LoVo (cell line): ENCODE measurements at places on chromosomes 1 and 21.
A peak's percentile ranks its signal among the peaks of the same experiment; 100 is the strongest.

- no peak for DNase-seq
Measured at GRCh38 chr1:25338986-25339385, 852 bp downstream of the TMEM50A start.

GRCh38 chr1:221816899-221817298, 75.0 kb upstream of the DUSP10 start:
- DNase-seq: no peak

DNA sequence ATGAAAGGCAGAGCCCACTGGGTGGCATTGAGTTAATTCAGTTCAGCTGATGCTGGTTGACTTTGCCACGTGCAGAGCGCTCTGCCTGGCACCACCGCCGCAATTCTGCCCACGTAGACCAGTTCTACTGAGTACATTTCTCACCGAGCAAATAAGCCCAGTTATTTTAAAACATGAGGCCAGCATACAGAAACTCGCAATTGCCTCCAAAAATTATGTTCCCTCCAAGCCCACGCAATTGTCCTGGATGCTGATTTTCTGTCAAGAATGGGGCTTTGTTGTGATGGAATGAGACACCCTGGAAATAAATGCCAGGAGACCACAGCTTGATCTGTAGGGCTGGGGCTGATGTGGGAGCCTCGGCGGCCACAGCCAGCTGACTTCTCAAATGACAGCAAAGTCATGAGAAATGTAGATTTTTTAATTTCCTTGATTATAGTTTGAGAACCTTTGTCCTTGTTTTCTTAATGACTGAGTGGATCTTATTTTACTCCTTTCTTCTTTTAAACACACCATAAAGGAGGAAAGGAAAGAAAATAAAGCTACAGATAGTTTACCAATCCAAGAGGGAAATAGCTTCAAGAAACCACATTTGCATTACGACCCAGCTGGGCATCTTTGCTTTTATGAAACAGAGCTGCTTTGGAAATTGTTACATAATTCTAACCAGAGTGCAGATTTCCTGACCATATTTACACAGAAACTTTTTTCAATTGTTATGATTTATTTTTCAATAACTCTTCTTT, 11.6 kb upstream of the PARP1 start:
- no peak for DNase-seq

DNA sequence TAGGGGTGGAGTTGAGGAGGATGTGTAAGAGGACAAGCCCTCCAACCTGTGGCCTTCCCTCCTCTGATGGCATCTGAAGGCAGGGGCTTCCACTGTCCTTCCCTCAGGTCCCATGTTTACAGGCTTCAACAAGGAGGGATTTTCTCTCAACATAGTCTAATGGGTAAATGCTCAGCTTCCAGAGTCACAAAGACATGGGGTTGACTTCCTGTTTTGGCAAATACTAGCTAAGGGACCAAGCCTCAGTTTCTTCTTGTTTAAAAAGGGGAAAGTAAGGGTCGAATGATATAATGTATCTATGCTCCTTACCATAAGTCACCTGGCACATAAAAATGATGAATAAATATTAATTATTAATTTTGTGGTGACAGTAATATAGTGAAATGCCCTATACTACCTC, 3.1 kb downstream of the SV2A start:
- DNase-seq: no peak

DNA sequence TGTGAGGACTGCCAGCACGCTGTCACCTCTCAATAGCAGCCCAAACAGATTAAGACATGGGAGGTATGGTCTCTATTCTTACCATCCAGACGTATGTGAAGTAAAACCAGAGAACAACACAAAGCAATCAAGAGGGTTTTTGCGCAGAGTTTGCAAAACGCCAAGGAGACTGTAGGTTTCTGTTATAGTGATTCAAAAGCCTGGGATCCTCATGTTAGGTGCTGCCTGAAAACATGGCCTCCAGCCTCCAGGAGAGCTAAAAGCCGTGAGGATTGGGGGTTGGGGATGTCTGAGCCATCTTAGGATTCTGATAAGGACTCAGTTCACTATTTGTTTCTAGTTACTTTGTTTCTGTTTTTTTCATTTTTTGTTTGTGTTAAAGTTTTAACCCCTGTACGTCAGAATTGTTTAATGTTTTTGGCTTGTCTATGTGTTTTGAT, 4.2 kb upstream of the CCT8 start:
- DNase-seq: peak; percentile 41

GRCh38 chr1:61389926-61390845, 307.8 kb downstream of the NFIA start:
- no peak for DNase-seq

GRCh38 chr1:27361553-27361952, 5.2 kb downstream of the MAP3K6 start:
- no peak for DNase-seq

- no peak for DNase-seq
Measured at GRCh38 chr1:94042388-94042787, 78.6 kb downstream of the ABCA4 start.

GRCh38 chr1:185556561-185556960, 177.6 kb upstream of the HMCN1 start:
- no peak for DNase-seq

DNA sequence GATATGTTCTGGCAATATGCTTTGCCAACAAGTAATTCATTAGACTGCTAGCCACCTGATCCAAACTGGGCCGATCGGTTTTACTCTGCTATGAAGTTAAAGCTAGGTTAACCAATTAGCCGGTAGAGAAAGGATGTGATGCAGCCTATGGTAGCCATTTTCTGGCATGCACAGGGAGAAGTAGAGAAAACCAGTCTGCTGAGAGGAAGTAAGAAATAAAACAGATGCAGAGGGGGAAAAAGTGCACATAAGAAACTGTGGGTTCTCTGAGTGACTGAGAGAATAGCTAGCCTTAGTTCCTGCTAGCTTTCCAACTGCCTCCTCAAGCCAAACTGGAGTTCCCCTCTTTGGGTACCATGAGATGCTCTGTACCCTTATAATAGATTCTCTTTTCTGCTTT, 52.8 kb downstream of the ARID4B start:
- DNase-seq: no peak

GRCh38 chr1:25873120-25873519, 2.4 kb downstream of the PAQR7 start:
- no peak for DNase-seq

- DNase-seq: no peak
Measured at GRCh38 chr1:52506349-52506748, 46.5 kb downstream of the TUT4 start.

GRCh38 chr1:45923343-45923742, 119.9 kb downstream of the MAST2 start:
- DNase-seq: no peak

GRCh38 chr1:233668725-233669294, 54.9 kb downstream of the KCNK1 start:
- DNase-seq: peak; percentile 89

DNA sequence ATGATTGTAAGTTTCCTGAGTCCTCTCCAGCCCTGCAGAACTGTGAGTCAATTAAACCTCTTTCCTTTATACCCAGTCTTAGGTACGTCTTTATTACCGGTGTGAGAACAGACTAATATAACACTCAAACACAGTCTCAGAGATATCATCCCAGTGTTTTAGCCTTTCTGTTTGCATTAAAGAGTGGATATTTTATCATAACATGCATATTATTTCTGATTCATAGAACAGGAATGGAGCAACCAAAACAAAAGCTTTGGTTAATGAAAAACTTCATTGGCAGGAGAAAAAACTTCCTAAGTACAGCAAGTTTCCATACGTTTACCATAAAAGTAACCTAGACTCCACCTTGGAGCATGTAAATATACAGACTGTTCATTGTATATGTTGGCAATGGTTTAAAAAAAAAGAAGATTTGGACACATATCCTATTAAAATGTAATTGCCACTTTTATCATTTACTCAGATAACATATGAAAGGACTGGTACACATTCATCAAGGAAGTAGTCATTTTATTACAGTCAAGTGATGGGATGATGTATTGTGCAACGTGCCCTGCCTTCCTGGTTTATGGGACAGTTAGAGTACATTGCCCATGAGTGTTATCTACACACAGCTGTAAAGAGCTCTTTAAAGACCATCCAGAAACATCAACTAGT, 144.8 kb downstream of the ETS2 start:
- peak; percentile 87 for DNase-seq

GRCh38 chr1:156920233-156921052, at the start of gene LRRC71:
TSS of gene LRRC71 (plus strand) at chr1:156920632. CDS start at chr1:156920804, 172 bp downstream.
- peak; percentile 58 for DNase-seq

DNA sequence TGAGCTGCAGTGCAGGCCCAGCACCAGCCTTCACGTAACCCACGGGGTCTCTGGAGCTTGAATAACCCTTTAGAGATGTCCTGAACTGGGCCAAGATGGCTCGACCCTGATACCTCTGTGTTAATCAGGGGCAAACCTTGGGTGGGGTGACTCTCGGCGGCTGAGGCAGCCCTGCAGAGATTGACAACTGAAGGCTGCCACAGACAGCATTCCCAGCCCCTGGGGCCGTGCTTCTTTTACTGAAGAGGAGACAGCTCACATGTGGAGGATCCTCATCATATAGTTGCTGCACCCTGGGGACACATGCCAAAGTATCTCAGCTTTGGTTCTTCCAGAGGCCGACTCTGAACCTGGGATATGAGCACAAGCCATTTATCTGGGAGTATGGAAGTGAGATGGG, 57.3 kb upstream of the PTGFRN start:
- no peak for DNase-seq

GRCh38 chr1:67347688-67348472, 40.2 kb downstream of the IL12RB2 start:
- peak; percentile 50 for DNase-seq

DNA sequence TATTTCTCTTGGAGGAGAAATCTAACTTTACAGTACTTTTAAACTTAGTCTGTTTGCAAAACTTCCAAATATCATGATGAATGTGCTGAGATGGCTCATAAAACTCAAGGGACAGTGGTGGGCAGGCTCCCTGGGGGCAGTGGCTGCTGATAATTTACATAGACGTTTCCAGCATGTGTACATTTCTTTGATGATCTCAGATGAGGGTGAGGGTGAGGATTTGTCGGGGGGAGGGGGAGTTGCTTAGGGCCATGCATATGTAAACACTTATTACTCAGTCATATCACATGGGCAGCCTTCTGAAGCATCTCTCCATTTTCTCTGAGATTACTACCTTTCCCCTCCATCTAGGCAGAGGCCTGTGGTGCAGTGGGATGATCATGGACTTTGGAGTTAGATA, 152.9 kb upstream of the HMGB4 start:
- no peak for DNase-seq

GRCh38 chr21:38879912-38880576, 74.3 kb downstream of the ETS2 start:
- no peak for DNase-seq

GRCh38 chr1:202203238-202204039, 9.8 kb downstream of the LGR6 start:
- no peak for DNase-seq

DNA sequence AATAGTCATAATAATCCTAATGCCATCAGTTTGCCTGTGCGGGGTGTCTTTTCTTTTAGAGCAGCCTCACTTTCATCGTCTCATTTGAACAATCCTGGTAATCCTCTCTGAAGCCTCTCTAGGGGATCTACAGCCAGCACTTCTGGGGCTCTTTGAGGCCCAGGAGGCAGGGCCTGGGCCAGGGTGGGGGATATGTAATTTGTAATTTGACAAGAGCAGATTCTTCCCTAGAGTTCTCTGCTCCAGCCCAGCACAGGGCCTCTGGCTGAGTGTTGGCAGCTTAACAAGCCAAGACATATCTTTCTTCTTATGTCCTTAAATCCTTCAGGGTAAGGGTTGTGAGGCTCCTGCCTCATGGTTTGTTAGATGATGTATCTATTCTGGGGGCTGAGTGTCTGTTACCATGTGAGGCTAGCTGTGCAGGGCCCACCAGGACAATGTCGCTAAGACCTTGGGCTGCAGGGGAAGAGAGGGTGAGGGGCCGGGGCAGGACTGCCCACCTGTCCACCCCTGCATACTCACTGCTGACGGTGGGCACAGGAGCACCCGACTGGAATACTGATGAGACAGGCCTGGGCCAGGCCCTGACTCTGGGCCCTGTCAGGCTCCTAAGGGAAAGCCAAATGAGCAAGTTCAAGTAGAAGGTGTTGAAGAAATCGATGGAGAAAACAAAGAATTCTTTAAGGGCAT, 45.3 kb upstream of the PARP1 start:
- DNase-seq: no peak

GRCh38 chr21:44765231-44766013, 36.2 kb downstream of the UBE2G2 start:
- peak; percentile 33 for DNase-seq

DNA sequence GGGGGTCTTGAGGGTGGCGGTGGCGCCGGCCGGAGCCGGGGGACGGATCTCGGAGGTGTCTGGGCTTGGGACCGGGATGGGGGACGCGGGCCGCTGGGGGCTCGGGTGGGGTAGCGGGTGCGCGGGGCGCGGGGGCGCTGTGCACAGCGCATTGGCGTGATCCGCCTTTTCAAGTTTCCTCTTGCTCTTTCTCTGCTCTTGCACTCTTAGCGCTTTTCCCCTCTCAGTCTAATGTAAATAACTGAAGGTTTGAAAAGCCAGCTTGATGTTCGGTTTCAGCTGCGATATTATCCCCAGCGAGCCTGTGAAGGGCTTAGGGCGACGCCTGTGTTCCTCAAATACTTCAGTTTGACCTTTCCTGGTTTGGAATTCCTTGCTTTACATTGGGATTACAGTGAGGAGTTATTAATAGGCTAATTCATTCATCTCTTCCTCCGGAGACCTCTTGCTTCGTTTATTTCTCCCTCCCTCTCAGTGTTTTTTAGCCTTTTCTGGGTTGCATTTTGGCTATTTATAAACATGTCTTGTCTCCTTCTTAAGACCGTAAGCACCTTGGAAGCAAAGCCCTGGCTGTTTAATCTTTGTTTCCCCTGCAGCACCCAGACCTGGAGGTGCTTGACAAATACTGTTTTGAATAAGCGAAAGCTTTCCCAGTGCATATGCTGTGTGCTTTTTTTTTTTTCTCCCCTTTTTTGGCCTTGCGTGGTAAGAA, 693 bp downstream of the RAB4A start:
- DNase-seq: peak; percentile 39

DNA sequence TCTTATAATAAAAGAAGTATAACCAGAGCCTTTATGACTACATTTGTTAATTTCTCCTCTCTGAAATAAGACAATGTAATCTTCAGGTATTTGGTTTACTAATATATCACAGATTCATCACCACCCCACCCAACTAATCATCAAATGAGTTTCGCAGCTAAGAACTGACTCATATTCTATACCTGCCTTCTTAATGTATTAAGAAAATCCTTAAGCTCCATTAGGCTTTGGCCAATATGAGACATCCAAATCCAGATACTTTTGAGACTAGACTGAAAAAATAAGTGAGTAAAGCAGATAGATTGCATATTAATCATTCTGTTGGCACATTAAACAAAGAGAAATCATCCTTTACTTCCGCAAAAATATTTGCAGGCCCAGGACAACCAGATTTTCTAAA, 18.7 kb upstream of the FMO2 start:
- no peak for DNase-seq
